ENCODE measurements at places on chromosomes 4 and X.

DNA sequence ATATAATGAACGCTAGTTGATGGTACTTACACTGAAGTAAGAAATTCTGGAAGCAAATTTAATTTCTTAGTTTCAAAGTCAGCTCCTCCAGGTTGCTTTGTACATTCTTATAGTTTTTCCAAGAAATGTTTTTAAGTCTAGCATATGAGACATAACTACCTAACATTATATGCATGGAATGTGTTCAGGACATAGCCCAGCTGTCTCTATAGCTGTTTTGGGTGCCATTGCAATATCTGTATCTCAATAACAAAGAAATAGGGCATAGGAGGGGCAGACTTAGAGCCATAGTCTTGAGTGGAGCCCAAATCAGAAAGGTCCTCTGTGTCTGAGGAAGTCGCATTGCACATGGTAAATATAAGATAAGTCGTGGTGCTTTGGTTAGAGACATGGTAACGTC lies 143.4 kb downstream of the CBR4 start:
- no peak for DNase-seq

DNA sequence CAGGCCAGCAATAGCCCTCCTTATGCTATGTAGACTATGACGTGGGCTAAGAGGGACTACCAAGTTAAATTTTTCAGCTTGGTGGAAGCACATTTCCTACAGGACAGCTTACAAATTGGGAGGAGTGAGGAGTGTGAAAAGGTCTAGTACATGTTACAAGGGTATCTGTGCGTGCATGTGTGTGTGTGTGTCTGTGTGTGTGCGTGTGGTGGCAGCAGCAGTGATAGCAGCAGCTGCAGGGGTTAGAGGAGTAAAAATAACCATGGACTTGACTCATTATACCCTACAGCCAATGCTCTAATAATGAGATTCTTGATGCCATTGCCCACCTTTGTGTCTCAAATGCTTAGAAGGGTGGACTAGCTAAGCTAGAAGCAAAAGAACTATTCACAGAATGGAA lies 88.6 kb downstream of the SLC9A7 start:
- DNase-seq, result no peak

DNA sequence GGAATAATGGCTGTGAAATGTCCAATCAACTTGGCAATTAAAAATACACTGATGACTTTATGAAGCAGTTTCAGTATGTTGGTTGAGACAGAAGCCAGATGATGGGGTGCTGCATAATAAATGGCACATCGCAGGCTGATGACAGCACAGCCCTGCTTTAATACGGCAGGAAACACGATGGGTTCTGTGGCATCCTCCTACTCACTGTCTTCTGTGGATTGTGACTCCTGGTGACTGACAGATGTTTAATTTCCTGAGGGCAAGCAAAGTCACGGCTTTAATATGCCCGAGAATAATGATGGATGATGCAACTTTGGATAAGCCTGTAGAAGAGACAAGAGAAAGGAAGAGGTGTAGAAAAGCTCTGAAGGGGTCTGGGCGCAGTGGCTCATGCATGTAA lies 295.4 kb downstream of the TRIML1 start:
- DNase-seq, result no peak

DNA sequence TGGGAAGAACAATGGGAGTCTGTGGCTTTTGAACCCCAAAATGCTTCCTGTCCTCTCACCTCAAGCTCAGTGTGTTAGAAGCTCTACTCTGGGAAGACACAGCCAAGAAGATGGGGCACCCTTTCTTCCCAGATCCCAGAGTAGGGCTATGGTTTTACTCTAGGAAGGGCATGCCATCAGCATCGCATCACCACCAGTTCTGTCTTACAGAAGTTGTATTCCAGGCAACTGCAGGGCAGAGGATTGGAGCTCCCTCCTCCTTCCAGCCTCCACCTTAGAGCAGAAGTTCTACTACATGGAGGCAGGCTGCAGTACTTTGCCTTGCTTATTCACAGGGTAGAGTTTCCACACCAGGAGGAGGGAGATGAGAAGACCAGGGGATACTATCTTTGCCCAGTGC lies 18.1 kb upstream of the ZFX start:
- DNase-seq, result no peak

DNA sequence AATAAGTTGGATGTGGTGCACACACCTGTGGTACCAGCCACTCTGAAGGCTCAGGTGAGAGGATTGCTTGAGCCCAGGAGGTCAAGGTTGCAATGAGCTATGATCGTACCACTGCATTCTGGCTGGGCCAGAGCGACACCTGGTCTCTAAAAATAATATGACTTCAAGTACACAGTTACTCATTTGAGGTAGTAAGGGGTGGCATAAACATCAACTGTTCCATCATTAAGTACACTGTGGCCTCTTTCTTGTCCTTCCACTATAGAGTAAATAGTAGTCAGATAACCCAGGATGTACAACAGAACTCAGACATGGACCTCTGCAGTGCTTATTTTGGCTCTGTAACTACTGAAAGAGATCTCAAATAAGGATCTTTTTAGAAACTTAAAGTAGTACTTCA lies 10.6 kb downstream of the FAM9B start:
- DNase-seq, result no peak

GRCh38 chr4:97003715-97004114 lies 1139.6 kb downstream of the STPG2 start:
- no peak for DNase-seq

DNA sequence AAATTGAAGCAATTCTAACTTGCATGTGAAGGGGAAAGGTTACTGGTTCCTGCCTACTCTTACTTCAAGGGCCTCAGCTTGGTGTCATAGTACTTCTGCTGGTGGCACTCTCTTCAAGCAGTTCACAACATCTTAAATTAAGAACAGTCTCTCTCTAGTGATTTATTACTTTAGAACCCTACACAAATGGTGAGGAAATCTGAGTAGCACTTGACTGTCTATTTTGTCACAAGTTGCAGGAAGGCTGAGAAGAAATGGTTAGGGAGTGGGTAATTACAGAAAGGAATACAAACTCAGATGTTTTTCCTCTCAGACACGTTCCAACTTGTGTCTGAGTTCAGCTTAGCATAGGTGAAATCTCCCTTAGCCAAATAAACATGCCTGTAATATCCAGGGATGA lies 242.3 kb upstream of the GRIA3 start:
- no peak for DNase-seq

DNA sequence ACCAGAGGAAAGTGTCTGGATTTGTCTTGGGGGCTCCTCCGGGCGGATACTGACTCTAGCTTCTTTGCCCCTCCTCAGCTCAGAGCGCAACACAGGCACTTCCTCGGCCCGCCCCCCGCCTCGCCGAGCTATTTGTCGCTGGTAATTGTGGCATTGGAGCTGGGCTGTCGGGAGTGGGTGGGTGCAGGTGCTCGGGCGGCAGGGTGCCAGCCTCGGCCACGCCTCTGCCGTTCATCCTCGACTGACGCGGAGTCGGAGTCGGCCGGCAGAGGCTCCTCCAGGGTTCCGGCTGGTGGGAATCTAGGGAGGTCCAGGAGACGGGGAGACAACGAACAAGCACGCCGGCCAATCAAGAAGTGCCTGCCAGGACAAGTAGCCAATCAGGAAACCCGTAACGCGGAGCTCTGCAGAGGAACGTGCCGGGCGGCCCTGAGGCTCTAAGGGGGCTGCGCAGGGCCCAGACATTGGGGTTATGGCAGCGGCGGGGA lies 3.9 kb upstream of the SYN1 start:
- DNase-seq, result peak; percentile 70

DNA sequence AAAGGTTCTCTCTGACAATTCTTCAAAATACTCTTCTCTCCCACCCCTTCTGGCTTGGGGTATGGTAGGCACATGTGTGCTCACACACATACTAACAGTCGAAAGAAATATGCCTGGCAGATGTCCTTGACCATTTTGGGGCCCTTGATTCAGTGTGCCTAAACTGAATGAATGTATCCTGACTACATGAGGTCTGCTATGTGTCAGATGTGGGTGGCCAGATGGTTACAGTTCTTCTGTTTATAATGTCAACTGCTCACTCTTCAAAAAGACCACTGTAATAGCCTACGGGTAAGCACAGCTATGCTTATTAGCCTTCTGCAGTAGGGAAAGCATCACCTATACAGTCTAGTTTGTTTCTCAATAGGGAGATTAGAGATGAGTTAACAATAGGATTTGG lies 63.7 kb upstream of the VEGFC start:
- DNase-seq, result no peak

GRCh38 chr4:40221744-40222143 lies 24.9 kb downstream of the RHOH start:
- DNase-seq, result no peak

DNA sequence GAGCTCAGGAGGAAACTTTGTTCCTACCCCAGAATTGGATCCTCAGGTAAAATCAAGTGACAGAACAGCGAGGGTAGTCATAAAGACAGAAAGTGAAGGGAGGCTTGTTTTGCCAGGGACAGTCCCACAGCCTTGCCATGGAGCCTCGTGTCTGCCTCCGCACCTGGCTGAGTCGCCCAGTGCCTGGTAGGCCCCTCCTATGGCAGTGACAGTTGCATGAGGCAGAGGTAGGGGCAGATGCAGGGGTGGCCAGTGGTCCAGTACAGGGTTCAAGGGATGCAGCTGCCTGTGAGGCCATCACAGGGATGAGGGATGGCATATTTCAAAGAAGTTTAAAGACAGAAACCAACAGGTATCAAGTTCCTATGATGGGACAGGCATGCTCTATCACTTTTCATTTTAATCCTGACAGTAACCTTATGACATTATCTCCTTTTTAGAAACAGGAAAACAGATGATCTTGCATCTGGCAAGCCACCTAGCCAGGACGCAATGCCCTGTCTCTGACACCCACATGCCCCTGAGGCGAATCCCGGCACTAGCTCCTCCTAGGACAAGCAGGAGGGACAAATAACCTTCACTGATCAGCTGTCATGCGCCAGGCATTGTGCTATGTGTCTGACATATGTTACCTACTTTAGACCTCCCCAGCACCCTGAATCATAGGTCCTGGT lies 127.4 kb upstream of the ENPP6 start:
- DNase-seq, result no peak

DNA sequence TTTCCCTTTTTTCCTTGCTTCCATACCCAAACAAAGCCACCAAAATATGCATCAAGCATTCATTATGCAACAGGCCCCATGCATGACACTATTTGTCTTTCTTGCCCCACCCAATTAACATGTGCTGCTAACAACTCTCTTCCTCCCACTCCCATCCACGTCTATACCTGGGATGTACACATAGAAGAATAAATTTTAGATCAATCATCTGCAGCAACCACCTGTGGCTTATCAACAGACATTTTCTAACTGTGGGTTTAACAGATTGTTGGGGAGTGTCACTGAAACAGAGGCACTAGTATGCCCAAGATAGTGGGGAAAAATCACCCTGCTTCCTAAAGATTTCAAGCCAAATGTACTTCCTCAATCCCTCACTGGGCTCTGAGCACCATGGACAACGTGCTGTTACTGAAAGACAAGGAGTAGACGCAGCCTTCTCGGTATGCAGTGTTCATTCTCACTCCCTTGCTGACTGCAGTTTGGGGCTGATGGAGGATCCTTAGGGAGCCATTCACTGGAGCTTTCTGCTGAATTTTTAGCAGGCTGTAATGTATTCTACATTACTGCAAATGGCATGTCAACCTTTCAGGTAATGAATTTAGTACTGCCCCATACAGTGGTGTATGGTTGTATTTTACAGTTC lies 28.4 kb upstream of the TRPC5OS start:
- no peak for DNase-seq

DNA sequence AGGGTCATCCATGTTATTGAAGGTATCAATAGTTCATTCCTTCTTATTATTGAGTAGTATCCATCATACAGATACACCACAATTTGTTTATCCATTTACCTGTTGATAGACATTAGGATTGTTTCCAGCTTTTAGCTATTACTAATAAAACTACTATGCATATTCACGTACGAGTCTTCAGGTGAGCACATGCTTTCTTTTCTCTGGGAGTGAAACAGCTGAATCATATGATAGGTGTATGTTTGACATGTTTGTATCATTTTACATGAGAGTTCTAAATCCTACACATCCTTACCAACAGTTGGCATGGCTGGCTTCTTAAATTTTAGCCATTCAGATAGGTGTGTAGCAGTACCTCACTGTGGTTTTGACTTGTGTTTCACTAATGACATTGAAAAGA lies 556.6 kb upstream of the DIPK2B start:
- DNase-seq, result no peak

- DNase-seq, result no peak
Observed at GRCh38 chrX:10756441-10756840, 136.1 kb upstream of the MID1 start.

GRCh38 chr4:123972031-123972430 lies 575.4 kb downstream of the SPRY1 start:
- DNase-seq, result no peak

DNA sequence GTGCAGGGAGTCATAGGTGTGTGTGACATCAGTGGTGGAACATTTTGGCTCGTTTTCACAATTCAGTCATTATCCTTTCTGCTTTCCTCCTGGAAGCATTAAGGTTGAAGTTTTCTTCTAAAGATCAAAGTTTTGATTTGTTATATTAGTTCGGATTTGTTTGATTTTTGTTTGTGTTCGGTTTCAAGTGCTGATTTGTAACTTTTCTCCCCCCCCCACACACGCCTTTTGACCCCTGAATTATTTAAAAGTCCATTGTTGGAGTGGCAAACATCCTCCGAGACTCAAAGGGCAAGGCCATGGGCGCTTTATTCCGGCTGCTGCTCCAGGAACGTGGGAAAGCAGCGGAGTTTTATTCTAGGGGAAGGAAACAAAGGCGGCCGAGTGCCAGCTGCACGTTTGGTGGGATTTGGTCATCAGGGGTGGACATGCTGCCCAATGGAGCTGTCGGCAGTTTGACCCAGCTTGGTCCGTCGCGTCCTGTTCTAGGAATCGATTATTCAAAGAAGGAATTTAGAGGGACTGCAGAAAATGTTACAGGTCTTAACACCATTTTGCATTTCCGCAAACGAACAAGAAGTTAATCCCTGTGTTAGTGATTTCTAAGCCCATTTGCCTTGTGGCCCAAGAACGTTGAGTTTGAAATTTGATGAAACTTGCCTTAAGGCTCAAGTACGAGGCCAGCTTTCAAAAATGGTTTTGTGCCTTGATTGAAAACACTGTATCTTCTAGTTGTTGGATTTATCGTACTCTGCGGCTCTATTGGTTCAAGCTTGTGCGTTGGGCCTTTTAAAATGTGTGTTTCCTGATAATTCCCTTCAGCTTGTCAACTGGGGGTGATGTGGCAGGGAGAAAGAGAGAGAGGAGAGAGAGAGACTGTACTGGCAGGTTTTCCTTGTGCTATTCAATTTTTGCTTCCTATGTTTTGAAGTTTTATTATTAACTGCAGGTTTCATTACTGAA lies 565 bp upstream of the ZNF41 start:
- no peak for DNase-seq
